Left ventricle myocardium inferior (tissue), 1 donor: ENCODE measurements at places on chromosomes 11 and 22. TPM values are rescaled to one million over a fixed set of nuclear protein-coding genes. Genes with fewer than 3 reads are reported as not detected.
A peak's percentile ranks its signal among the peaks of the same experiment; 100 is the strongest.

GRCh38 chr11:19954899-19955298, 205.4 kb downstream of the DBX1 start:
- H3K4me1 ChIP-seq: peaks cover 65% of the 10 kb centered on the region
- H3K27me3 ChIP-seq: no peaks in the 10 kb centered on the region
- H3K27ac ChIP-seq: peak overlapping the region; percentile 35
- DNase-seq: no peak

- H3K4me3 ChIP-seq: no peak overlapping the region
- no peaks in the 10 kb centered on the region for H3K36me3 ChIP-seq
- no peak for DNase-seq
- no peak overlapping the region for H3K27ac ChIP-seq
- no peaks in the 10 kb centered on the region for H3K4me1 ChIP-seq
These were observed 691.4 kb downstream of the BRD1 start for GRCh38 chr22:49136041-49136815.

- no peaks in the 10 kb centered on the region for H3K36me3 ChIP-seq
- no peak for DNase-seq
- H3K4me1 ChIP-seq: no peaks in the 10 kb centered on the region
- no peaks in the 10 kb centered on the region for H3K27me3 ChIP-seq
These were observed 92.7 kb downstream of the FDX1 start for GRCh38 chr11:110522471-110522870.

- peaks cover 43% of the 10 kb centered on the region for H3K4me1 ChIP-seq
- H3K27me3 ChIP-seq: no peaks in the 10 kb centered on the region
- DNase-seq: peak; percentile 71
- H3K36me3 ChIP-seq: no peaks in the 10 kb centered on the region
- peak overlapping the region; percentile 96 for H3K27ac ChIP-seq
These were observed 39.1 kb upstream of the CREB3L1 start for GRCh38 chr11:46238078-46238966.

DNA sequence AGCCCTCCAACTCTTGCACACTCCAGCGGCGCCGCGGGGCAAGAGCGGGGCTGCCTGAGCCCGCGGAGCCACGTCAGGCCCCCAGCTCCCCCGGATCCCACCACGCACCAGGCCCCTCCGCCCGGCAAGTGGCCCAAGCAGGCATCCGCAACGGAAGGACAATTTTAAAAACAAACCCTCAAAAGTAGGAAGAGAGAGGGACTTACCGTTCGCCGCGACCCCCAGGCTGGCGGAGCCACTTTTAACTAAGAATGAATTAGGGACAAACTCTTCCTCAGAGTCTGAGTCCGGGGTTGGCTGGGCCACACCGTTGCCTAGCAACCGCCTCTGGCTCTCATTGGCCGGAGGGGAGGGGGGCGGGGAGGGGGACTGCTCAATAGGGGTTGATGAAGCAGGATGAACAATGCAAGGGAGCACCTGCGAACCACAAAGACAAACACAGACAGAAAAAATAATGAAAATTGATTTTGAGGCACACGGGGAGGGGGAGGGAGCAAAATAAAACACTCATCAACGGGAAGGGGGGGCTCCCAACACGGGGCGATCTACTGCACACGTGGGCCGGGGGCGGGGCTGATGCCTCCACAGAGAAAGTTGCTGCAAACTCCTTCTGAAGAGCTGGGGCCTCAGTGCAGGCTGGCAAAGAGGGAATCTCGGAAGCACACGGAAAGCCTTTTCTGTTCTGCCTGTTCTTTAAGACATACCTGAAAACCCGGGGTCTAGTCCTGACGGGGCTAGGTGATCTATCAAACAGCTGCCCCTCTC, 387.5 kb upstream of the NARS2 start:
- H3K4me3 ChIP-seq: no peak overlapping the region
- no peak for DNase-seq
- no peaks in the 10 kb centered on the region for H3K36me3 ChIP-seq
- peaks cover 60% of the 10 kb centered on the region for H3K27me3 ChIP-seq
- H3K27ac ChIP-seq: no peak overlapping the region

The TMEM121B gene
- total RNA-seq: 1.5 TPM

The ALDH3B1 gene
- 3.7 TPM for total RNA-seq
